Nucleus accumbens (tissue), 56 donors: ENCODE measurements at places on chromosomes 16 and 17.

DNA sequence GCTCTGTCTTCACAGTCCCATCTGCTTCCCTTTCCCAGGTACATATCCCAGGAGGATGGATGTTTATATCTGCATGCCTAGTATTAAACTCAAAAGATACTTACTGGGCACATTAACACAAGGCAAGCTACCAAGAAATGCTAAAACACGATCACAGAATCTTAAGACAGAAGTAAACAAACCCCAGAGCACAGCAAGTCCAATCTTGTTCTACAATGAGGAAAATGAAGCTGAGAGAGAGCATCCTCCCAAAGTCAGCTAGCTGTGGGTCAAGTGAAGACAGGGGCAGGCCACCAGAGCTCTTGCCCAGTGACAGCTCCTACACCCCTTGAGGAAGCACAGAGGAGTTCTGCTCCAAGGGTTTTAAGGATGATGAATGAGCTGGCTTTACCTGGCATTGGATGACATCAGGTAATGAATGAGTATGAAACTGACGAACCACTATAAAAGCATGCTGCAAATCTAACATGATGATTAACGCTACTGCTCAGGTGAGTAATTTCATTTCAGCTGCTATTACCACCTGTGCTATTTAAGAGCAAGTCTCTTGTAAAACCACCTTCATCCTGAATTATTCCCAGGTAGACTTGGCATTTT is 20.3 kb downstream of the XPO6 start:
- no peak for DNase-seq

DNA sequence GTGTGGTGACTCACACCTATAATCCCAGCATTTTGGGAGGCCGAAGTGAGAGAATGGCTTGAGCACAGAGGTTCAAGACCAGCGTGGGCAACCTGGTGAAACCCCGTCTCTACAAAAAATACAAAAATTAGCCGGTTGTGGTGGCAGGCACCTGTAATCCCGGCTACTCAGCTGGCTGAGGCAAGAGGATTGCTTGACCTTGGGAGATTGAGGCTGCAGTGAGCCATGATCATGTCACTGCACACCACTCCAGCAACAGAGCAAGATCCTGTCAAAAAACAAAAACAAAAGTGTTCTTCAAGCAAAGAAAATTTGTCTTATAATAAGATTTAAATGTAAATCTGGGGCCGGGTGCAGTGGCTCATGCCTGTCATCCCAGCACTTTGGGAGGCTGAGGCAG is 51.5 kb downstream of the PAFAH1B1 start:
- DNase-seq: no peak

- no peak for DNase-seq
Observed at GRCh38 chr17:28947639-28948038, 3.7 kb downstream of the PHF12 start.

- no peak for DNase-seq
Observed at GRCh38 chr17:63464691-63465236, 12.1 kb upstream of the ACE start.

- no peak for DNase-seq
Observed at GRCh38 chr17:82034371-82035011, 3.0 kb downstream of the DCXR start.

DNA sequence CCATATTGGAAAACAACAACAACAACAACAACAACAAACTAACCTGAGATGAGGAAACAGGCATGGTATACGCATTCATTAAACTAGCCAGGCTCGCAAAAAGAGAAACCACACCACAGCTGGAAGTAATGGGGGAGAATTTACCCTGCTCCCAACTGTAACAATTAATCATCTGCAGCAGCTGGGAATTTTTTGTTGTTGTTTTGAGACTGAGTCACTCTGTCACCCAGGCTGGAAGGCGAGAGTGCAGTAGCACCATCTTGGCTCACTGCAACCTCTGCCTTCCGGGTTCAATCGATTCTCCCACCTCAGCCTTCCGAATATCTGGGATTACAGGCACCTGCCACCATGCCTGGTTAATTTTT is 16.3 kb downstream of the PRPSAP1 start:
- no peak for DNase-seq

- DNase-seq: no peak
Observed at GRCh38 chr17:11514565-11514964, 83.7 kb upstream of the DNAH9 start.

DNA sequence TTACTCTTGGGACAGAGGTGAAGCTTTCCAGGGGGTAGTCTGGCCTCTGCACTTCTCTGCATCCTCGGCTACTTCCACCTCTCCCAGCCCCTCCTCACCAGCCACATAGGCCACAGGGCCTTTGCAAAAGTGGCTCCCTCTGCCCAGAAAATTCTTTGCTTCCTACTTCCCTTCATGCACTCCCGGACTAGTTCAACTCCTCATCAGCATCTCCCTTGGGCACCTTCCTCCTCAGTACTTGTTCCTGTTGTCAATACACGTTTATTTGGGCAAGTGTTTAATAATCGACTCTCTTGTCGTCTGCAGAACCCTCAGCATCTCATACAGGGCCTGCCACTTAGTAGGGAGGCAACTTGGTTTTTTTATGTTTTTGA is 23.1 kb upstream of the USP7 start:
- DNase-seq: no peak

GRCh38 chr16:82187829-82188228 is 17.8 kb upstream of the MPHOSPH6 start:
- DNase-seq: no peak

GRCh38 chr17:9432134-9432885 is 143.3 kb downstream of the STX8 start:
- DNase-seq: no peak

DNA sequence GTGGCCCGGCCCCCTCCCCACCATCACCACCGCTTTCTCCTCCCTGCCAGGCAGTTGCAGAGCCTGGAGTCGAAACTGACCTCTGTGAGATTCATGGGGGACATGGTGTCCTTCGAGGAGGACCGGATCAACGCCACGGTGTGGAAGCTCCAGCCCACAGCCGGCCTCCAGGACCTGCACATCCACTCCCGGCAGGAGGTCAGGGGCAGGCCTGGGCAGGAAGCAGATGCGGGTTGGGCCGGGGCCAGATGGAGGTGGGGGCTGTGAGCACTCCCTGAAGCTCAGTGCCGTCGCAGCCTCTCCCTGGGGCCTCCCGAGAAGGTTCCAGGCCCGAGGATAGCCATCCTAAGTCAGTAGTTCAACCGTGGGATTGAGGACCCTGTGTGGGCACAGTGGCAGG is 14.2 kb upstream of the ADGRG3 start:
- DNase-seq: no peak

- DNase-seq: no peak
Observed at GRCh38 chr16:69861292-69862030, 89.7 kb upstream of the CLEC18A start.

GRCh38 chr17:45907750-45908395 is 13.5 kb downstream of the MAPT start:
- no peak for DNase-seq

GRCh38 chr16:54748611-54749190 is 182.0 kb upstream of the IRX5 start:
- no peak for DNase-seq

DNA sequence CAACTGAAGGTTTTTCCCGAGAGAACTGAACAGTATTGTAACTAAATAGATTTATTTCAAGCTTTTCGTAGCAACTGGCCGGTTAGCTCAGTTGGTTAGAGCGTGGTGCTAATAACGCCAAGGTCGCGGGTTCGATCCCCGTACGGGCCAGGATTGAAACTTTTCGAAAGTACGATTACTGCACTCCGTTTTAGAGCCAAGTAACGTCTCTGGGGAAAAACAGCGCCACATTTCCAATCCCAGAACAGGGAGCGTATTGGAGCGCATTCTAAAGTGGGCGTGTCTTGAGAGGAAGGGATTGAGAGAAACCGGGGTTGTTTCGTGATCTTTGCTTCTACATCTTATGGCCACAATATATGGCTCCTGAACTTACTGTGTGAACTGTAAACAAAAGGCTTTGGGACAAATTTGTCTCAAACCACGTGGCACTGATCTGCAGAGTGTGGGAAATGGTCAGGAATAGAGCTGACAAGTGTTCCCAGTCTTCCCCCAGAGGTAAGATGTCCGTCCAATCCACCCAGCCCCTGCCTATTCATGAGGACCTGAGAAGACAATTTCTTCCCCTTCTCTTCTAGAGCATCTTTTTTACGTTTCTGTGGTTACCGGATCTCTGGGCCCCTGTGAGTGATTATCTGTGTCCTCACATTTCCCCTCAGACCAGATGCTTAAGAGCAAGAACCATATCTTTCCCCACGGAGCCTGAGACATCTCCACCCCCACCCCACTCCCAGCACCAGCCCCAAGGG is 2.3 kb downstream of the BORCS6 start:
- peak; percentile 65 for DNase-seq

- no peak for DNase-seq
Observed at GRCh38 chr17:62668091-62668804, 40.8 kb downstream of the MRC2 start.

GRCh38 chr16:21524068-21524751 is 75.2 kb upstream of the METTL9 start:
- no peak for DNase-seq

- DNase-seq: no peak
Observed at GRCh38 chr17:41065829-41066624, at the start of gene KRTAP2-4. Gene KRTAP2-4, minus strand, starts transcription at chr17:41065879. Its CDS starts 34 bp downstream, at chr17:41065845.

GRCh38 chr16:608019-608418 is 18.2 kb downstream of the RAB40C start:
- DNase-seq: no peak

DNA sequence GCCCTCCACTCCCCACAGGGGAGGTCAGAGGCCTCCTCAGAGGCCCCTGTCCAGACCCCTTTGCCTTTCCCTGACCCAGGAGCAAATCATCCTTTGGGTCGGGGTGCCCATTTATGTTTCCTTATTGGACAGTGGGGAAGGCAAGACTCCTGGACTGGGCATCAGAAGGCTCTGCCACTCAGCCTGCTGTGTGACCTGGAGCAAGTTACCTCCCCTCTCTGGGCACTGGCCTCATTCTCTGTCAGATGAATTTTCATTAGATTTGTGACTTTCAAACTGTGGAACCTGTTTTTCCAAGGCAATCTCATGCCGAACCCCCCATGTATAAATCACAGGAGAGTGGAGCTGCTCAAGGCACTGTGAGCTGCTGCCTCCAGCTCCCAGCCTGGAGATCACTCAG is 47.0 kb upstream of the TOB1 start:
- DNase-seq: no peak

GRCh38 chr17:14143688-14144087 is 74.4 kb downstream of the COX10 start:
- DNase-seq: no peak

GRCh38 chr17:12296209-12296625 is 275.5 kb downstream of the MAP2K4 start:
- DNase-seq: no peak

DNA sequence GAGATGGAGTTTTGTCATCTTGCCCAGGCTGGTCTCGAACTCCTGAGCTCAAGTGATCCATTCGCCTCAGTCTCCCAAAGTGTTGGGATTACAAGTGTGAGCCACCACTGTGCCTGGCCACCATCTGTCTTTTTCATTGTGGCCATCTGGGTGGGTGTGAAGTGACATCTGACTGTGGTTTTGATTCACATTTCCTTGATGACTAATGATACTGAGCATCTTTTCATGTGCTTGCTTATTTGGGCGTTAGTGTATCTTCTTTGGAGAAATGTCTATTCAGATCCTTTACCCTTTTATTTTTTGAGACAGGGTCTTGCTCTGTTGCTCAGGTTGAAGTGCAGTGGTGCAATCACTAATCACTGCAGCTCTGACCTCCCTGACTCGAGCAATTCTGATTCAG is 53.9 kb upstream of the ERN1 start:
- no peak for DNase-seq

DNA sequence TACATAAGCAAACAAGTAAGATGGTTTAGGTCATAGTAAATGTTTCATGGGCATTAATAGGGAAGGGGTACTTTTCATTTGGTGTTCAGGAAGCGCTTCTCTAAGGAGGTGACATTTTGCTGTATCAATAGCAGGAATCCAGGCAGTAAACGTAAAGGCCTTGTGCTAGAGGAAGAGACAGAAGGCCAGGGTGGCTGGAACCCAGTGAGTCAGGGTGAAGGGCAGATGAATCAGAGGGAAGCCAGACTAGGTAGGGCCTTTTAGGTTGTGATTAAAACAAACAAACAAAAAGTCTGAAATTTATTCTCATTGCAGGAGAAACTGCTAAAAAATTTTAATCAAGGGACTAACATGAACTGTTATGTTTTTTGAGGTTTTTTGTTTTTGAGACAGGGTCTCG is 6.5 kb downstream of the BMERB1 start:
- DNase-seq: no peak

- DNase-seq: no peak
Observed at GRCh38 chr16:83924686-83925085, 25.8 kb downstream of the MLYCD start.

- no peak for DNase-seq
Observed at GRCh38 chr16:9151074-9151473, 59.6 kb downstream of the HAPSTR1 start.

DNA sequence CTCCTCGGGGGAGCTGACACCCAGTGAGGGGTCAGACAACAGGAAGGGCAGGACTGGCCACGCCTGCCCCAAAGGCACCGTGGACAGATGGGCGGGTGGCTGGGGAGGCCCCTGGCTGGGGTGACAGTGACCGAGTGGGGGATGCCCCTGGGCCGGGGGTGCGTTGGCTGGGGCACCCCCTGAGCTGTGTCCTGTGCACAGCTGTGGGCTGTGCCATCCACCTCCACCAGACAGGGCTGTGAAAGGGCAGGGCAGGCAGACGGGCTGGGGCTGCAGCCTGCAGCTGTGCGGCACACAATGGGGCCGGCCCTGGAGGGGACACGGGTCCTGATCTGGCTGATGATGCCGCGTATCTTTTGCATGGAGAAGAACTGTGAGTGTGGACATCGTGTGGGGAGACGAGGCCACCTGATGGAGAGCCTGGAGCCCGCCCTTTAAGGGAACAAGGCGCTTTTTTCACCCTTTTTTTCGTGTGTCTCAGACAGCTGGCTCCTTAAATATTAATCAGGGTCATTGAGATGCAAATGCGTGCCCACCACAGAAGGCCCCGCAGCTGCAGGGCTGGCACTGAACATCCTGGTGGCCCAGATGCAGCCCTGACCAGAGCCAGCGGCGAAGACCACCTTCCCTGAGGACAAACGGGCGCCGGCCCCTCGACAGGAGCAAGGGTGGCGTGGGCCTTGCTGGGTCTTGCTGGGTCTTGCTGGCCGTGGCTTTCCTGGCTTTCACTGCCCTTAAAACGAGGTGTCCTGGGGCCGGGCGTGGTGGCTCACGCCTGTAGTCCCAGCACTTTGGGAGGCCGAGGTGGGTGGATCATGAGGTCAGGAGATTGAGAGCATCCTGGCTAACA is 42.4 kb upstream of the GNG13 start:
- no peak for DNase-seq

GRCh38 chr17:66369830-66370229 is 67.4 kb downstream of the PRKCA start:
- DNase-seq: no peak

- DNase-seq: no peak
Observed at GRCh38 chr17:11589716-11590115, 8.6 kb upstream of the DNAH9 start.

DNA sequence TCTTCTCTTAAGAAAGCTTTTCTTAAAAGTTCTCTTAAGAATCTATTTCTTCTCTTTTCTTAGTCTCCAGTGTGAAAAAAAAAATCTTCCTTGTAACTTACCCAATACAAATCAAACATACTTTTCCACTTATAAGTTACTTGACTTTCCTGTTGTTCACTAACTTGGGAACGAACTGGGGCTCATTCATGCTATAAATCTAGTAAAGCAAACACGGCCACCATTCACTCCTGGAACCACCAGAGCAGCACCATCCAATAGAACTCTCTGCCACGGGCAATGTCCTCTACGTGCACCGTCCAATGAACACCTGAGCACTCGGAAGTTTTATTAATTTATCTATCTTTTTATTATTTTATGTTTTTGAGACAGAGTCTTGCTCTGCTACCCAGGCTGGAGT is 20.8 kb downstream of the SRP68 start:
- no peak for DNase-seq
